ENCODE measurements at places on chromosomes 2 and 18. TPM values are rescaled to one million over a fixed set of nuclear protein-coding genes. Genes with fewer than 3 reads are reported as not detected.

DNA sequence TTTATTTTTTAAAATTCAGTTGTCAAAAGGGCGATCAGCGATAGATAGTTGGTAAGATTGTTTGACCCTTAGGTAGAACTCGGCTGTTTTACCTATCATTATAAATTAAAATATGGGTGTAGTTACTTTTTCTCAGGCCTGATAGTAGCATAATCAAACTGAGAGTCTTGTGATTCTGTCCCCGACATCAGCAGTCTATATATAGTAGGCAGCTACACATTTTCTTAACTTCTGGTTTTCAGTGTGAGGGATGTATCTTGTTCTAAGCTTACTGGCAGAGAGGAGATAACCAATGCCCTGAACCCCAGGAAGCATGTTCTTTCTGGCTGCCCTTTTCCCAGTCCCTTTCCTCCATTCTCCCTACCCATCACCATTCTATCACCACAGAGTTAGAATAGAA lies 56.6 kb downstream of the XRCC5 start:
- no peak for DNase-seq

EMX1 gene
- total RNA-seq, result not detected

DNA sequence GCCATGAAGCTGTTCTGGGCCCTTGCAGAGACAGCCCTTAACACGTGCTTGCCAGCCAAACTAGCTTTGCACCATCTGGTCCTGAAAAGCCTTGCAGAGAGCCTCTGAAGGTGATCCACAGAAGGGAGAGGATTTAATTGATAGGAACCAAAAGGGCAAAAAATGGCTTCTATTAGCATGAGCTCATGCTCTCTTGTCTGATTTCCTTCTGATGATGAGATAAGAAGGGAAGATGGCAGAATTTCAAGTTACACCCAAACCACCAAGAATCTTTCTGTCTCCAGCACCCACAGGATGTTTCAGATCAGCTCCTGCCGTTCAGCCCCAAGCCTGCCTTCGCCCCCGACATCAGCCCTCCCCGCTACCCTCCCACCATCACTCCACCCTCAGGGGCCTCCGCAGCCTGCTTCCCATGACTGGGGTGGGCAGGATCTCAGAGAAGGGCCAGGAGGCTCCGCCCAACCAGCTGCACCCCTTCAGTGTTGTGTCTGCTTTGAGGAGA lies 23.4 kb upstream of the GLI2 start:
- DNase-seq, result no peak

DNA sequence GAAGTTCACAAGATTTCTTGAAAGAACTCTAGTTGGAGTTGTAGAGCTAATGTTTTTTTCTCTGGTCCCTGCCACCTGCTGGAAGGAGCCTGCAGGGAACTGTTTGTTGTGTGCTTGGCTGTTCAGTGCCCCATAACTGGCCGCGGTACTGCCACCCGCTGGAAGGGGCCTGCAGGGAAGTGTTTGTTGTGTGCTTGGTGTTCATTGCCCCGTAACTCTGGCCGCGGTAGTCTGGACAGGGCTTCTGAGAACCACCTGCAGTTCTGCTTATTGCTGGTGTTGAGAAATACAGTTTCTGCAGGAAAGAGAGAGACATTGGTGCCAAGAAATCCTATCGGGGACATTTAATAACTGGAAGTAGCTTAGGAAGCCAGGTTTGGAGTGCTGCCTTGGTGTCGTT lies 58.1 kb downstream of the AGAP1 start:
- DNase-seq, result peak; percentile 25

SPHKAP gene
- total RNA-seq, result 59.2 TPM

DNA sequence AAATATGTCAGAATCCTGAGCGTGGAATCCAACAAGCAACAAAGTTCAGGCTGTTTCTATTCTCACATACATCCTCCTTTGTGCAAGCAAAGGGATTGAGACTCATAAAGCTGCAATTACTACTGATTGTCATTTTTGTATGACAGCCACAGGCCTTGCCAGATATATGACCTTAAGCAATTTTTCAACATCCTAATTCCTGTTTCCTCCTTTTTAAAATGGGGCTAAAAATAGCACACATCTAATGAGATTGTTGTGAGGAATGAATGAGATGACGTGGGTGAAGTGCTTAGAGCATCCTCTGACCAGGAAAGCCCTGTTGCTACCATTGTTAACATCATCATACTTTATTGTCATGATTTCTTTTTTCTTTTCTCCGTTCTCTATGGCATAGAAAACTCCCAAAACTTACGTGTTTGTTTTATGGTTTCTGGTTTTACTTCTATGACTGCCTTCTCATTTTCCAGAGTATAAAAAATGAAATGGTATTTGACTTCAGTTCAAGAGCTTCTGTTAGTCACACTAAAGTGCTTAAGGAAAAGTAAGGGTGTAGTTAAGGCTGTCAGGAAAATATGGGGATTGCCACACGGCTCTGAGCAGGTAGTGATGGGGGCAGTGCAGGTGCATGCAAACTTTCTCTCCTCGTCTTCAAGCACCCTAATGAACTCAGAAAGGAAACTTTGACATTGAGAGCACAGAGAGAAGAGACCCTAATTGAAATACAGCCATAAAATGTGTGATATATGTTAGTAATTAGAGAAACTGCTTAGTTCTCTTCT lies 590.6 kb upstream of the NETO1 start:
- DNase-seq, result no peak

CCDC85A gene
- 4.9 TPM for total RNA-seq

DNA sequence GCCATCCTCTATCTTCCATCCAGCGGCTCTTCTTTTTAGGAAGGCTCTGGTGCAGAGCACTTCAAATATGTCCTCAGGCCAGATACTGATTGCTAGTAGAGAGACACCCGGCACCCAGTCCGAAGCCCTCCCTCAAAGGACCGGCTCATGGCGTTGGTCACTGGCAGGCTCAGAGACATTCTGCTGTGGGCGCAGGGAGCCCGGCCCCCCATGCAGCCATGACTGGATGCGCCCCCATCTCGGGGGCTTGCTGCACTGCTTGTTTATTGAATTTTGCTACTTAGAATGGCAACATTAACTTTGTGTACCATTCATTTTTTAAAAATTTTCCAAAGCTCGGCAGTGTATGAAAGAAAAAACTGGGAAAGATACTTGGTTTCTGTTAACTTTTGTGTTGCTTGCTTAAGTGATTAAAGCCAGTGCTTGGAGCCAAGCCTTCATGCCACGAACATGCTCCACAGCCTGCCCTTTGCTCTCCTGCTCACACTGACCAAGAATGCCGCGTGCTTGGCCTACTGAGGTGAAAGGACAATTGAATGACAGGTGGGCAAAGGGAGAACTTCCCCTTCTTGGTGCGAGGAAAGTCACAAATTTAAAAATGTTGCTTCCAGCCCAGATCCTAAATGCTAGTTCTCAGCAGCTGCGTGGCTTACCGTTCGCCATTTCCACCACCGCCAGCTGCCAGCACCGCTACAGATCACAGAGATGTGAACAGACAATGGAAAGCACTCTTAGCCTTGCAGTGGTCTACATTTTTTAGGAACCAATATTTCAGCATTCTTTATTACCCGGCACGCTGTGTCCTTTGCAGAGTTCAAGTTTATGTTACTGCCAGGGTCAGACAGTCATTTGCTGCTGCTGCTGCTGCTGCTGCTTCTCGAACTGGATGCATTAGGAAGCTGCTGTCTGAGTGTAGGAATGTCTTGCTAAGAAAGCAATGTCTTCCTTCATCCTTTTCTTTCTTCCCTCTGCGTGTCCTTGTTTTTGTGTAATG lies 76.7 kb downstream of the FAM210A start:
- DNase-seq, result no peak

GRCh38 chr18:37467002-37467662 lies 98.5 kb downstream of the CELF4 start:
- no peak for DNase-seq

COPS7B gene
- 15.6 TPM for total RNA-seq

DNA sequence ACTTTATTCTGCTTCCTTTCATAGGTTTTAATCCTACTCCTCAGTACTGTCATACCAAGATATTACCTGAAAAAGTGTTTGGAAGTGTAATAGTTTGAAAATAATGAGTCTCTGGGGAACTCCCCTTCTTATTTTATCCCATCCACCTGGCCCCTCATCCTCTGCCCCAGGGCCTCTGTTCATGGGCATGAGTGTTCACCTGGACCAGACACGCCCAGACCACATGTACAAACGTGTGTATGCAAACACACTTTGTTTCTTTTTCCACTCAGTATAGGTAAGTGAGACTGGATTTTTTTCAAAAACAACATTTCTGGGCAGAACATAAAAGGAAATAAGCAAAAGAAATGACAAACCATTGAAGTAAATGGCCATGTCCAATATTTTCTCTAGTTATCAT lies 62.1 kb upstream of the THSD7B start:
- DNase-seq, result no peak

IL37 gene
- not detected for total RNA-seq

DNA sequence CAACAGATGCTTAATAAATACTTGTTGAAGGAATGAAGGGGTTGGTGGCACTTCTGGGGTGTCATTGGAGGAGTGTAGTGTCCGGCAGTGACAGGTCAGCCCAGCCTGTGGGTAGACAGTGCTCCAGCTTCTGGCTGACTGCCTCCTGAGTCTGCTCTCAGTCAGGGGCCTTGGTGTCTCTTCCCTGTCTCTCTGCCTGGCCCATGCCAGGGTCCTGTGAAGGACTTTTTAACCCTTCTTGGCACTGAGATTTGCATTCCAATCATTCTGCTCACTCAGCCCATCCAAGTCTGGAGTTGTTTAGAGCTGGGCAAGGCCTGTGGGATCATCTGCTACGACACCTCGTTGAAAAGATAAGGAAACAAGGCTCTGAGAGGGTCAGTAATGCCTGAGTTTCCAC lies 1.4 kb upstream of the KCNK3 start:
- DNase-seq, result peak; percentile 59

- no peak for DNase-seq
Measured at GRCh38 chr2:49123600-49123999, 30.7 kb downstream of the FSHR start.

- DNase-seq, result no peak
Measured at GRCh38 chr2:15986068-15986560, 45.8 kb downstream of the MYCN start.

- no peak for DNase-seq
Measured at GRCh38 chr2:11128243-11128951, 26.9 kb upstream of the SLC66A3 start.

- DNase-seq, result no peak
Measured at GRCh38 chr2:3864943-3865865, 161.8 kb downstream of the DCDC2C start.

APOB gene
- 25.1 TPM for total RNA-seq

- no peak for DNase-seq
Measured at GRCh38 chr2:234596696-234597575, 100.1 kb upstream of the ARL4C start.

- DNase-seq, result no peak
Measured at GRCh38 chr18:62744076-62744968, 29.0 kb downstream of the PHLPP1 start.

DNA sequence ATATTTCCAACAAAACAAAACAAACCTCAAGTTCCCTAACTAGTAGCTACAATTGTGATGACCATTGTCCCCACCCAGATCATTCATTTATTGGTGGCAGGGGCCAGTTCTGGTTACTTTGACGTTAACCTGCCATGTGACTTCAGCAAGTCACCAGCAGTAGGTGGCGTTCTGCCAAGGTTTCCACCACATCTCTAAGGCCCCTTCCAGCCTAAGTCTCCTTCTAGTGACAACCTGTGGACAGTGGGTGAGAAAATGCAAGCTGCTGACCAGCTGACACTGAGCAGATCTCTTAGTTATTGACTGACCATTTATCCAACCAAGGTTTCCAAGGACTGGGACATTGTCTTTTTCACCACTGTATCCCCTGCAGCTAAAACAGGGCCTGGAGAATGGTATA lies 98.4 kb downstream of the GPR39 start:
- no peak for DNase-seq

SCN7A gene
- 27.5 TPM for total RNA-seq

HOXD10 gene
- not detected for total RNA-seq

PDE1A gene
- total RNA-seq, result 11.2 TPM
